BJ (cell line): ENCODE measurements at places on chromosomes 11 and 22.

GRCh38 chr22:31933406-31933805, 10.9 kb upstream of the YWHAH start:
- no peak for DNase-seq

DNA sequence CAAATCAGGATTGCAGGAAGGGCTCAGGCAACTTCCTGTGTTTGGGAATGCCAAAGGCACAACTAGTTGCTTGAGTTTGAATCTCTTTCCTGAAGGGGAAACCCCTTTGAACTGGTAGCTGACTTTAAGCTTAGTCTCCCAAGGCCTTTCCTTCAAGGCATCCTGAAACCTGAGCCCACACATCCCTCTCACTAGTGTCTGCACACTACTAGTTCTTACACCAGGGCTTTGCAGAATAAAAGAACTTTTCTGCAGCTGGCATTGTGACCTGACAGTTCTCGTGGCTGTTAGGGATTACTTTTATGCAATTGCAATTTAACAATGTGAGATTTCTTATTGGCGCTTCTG, 95.4 kb downstream of the EXT2 start:
- DNase-seq = no peak

GRCh38 chr11:8813658-8814057, 97.3 kb upstream of the AKIP1 start:
- DNase-seq = no peak

- no peak for DNase-seq
Observed at GRCh38 chr11:94171693-94172440, 43.2 kb downstream of the PANX1 start.

- DNase-seq = no peak
Observed at GRCh38 chr11:3143136-3143880, 21.8 kb downstream of the OSBPL5 start.

- no peak for DNase-seq
Observed at GRCh38 chr22:19822301-19823117, 32.2 kb downstream of the GNB1L start.

- no peak for DNase-seq
Observed at GRCh38 chr22:44608597-44609399, 93.2 kb upstream of the PRR5 start.

DNA sequence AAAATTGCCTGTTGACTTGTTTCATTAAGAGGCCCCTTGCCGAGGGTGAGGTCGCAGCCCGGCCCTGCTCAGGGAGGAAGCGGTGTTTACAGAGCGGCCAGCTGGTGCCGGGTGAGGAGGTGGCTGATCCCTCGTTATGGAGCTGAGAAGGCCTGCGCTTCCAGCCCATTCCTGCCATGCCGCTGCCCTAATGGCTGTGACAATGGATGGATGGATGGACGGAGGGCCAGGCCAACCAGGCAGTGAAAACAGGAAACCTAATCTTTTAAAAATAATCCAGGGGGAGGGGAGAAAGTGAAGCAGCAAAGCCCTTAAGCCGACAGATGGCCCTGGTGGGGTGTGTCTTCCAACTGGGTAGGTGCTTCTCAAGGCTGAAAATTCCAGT, 38.5 kb downstream of the BCR start:
- no peak for DNase-seq

- DNase-seq = no peak
Observed at GRCh38 chr11:69424748-69425147, 56.7 kb upstream of the LINC01488 start.

- DNase-seq = no peak
Observed at GRCh38 chr11:44177905-44178304, 82.4 kb downstream of the EXT2 start.

- DNase-seq = no peak
Observed at GRCh38 chr22:46598737-46599424, 21.3 kb upstream of the GRAMD4 start.

DNA sequence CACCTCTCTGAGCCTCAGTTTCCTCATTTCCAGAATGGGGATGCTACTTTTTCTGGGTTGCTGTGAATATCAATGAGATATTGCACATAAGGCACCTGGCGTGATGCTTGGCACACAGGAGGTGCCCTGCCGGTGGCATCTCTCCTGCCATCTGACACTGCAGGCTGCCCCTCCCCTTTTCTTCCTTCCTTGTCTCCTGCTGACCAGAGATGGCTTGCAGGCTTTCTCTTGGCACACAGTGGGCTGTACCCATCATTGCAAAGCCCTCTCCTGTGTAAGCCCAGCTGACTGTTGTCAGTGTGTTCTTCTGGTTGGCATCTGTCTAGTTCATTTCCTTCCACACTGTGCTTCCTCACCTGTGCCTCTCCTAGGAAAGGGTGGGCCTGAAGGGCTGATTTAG, 91.7 kb downstream of the MYO18B start:
- no peak for DNase-seq

GRCh38 chr11:34044664-34045485, 6.7 kb upstream of the CAPRIN1 start:
- DNase-seq = peak; percentile 44

DNA sequence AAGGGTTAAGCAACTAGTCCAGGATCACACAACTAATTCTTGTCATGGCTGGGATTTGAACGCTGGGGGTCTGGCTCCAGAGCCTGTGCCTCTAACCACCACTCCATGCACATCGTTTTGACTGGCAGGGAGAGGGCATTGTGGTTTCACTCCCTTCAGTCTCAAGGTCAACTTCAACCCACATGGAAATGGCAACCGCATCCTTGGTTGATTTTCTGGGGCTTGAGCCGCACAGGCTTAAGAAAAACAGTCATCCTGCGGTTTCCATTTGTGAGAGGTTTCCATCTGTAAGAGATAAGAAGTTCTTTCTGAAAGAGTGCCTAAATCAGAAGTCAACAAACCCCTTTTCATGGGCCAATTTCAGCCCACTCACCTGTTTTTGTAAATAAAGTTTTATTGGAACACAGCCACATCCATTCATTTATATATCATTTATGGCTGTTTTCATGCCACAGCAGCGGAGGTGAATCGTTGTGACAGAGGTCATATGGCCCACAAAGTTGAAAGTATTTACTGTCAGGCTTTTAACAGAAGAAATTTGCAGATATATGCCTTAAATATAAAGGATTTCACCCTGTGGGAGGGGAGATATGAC, 65.7 kb downstream of the SGSM1 start:
- no peak for DNase-seq

- no peak for DNase-seq
Observed at GRCh38 chr11:120977266-120978137, 46.4 kb upstream of the TBCEL start.

GRCh38 chr11:69918938-69919650, 99.9 kb upstream of the FGF3 start:
- no peak for DNase-seq

GRCh38 chr11:126229858-126230540, 18.4 kb downstream of the FAM118B start:
- DNase-seq = no peak

DNA sequence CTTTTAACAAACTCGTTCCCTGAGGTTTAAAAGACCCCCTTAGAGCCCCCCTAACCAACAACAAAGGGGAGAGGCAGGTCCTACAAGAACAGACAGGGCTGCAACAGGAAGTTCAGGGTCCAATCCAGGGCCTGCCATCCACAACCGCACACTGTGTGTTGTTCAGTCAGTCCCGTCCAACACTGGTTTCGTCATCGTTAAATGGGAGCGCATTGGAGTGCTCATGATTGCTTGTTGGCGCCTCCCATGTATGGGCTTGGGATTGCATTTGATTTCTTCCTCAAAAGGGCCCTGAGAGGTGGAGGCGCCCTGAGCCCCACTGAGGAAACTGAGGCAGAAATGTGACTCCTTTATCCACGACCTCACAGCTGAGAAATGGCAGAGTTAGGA, 174.1 kb downstream of the MN1 start:
- DNase-seq = no peak

DNA sequence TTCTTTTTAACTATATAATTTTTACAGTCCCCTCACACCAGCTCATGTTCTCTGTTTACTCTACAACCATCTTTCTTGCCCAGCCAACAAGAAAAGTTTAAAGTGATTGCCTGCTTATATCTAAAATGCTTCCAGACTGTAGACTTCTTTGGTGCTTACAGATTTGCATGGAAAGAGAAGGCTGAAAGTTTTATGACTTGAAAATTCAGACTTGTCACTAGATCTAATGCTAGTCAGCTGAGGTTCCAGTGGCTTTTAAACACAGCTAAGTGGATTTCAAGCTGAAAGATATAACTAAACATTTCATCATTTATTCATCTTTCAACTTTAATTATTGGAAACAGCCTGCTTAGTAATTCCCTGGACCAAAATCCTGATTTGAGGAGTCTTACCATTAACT, 178.4 kb downstream of the NAV2 start:
- peak; percentile 65 for DNase-seq

- no peak for DNase-seq
Observed at GRCh38 chr11:101436511-101437142, 147.2 kb downstream of the TRPC6 start.

GRCh38 chr11:129075757-129076156, 116.4 kb downstream of the ARHGAP32 start:
- no peak for DNase-seq

GRCh38 chr22:39300186-39300830, 19.1 kb downstream of the RPL3 start:
- no peak for DNase-seq

DNA sequence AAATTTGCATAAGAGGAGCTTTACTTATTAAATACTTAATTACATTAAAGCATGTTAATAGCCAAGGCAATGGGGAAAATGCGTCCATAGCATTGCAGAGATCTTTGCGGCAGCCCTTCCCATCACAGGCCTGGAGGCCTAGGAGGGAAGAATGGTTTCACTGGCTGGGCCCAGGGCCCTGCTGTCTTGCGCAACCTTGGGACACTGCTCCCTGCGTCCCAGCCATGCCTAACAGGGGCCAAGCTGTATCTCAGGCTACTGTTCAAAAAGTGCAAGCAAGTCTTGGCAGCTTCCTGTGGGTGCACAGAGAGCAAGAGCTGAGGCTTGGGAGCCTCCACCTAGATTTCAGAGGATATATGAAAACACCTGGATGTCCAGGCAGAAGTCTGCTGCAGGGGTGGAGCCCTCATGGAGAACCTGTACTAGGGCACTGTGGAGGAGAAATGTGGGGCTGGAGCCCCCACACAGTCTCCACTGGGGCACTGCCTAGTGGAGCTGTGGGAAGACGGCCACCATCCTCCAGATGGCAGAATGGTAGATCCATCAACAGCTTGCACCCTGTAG, 46.0 kb downstream of the THAP12 start:
- no peak for DNase-seq

- no peak for DNase-seq
Observed at GRCh38 chr11:118628432-118628831, 21.0 kb downstream of the PHLDB1 start.

GRCh38 chr11:111938687-111939160, 1.6 kb downstream of the DIXDC1 start:
- DNase-seq = no peak

- DNase-seq = no peak
Observed at GRCh38 chr11:6411594-6412031, 7.3 kb downstream of the APBB1 start.

- DNase-seq = no peak
Observed at GRCh38 chr11:48083421-48083820, 103.1 kb downstream of the PTPRJ start.

GRCh38 chr11:110355011-110355744, 58.8 kb upstream of the RDX start:
- DNase-seq = no peak

GRCh38 chr11:3861683-3862082, 6.2 kb downstream of the STIM1 start:
- no peak for DNase-seq

- no peak for DNase-seq
Observed at GRCh38 chr11:3970108-3970507, 114.6 kb downstream of the STIM1 start.

- no peak for DNase-seq
Observed at GRCh38 chr11:134727204-134727603, 315.2 kb upstream of the B3GAT1 start.

GRCh38 chr11:117366248-117366647, 38.6 kb downstream of the CEP164 start:
- DNase-seq = no peak

- DNase-seq = peak; percentile 9
Observed at GRCh38 chr11:44889266-44889665, 61.4 kb downstream of the TP53I11 start.

GRCh38 chr22:37068859-37069258, 17.3 kb downstream of the KCTD17 start:
- no peak for DNase-seq

- no peak for DNase-seq
Observed at GRCh38 chr11:10926801-10927211, 69.0 kb upstream of the ZBED5 start.

GRCh38 chr11:44793350-44794090, 66.8 kb downstream of the TSPAN18 start:
- no peak for DNase-seq

GRCh38 chr22:42039271-42039670, 31.3 kb downstream of the NAGA start:
- DNase-seq = no peak

DNA sequence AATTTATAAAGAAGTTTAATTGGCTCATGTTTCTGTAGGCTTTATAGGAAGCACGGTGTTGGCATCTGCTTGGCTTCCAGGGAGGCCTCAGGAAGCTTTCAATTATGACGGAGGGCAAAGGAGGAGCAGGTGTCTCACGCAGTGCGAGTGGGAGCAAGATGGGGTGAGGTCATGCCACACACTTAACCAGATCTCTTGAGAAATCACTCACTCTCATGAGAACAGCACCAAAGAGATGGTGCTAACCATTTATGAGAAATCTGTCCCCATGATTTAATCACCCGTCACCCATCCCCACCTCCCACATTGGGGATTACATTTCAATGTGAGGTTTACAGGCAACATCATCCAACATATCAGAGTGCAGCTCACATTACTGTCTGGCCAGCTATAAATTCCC, 103.5 kb downstream of the ARHGAP8 start:
- no peak for DNase-seq

- DNase-seq = peak; percentile 99
Observed at GRCh38 chr11:3723014-3723708, 52.0 kb upstream of the CHRNA10 start.

GRCh38 chr11:107824668-107825369, 33.8 kb downstream of the SLC35F2 start:
- no peak for DNase-seq

- DNase-seq = no peak
Observed at GRCh38 chr22:26949193-26949592, 291.8 kb downstream of the MIAT start.

GRCh38 chr11:95134491-95134890, 44.8 kb downstream of the ENDOD1 start:
- DNase-seq = peak; percentile 70

GRCh38 chr22:37282385-37282677, at the start of gene CYTH4:
TSS of gene CYTH4 (plus strand) at chr22:37282508. CDS start at chr22:37282570, 62 bp downstream.
- no peak for DNase-seq

DNA sequence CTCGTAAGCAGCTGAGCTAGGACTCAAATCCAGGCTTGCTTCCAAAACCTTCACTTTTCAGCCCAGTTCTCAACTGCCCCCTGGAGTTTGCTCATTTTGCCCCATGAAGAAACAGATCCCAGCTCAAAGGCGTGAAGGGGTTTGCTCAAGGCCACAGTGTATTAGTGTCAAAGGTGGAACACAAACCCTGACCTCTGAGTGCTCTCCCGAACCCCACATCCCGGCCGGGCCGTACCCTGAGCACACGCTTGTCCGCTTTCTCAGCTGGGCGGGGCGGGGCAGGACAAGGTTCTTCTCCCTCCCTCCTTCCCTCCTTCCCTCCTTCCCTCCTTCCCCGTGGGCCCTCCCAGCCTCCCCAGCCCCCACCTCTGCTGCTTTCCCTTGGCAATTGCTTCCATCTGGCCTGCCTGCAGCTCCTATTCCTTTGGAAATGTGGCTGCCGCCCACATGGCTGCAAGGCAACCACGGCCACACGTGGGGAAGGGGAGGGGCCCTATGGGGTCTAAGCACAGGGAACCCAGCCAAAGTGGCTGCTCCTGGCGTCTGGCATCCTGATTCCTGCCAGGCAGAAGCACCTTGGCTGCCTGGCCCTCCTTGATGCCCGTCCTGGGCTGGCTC, 4.1 kb downstream of the ST3GAL4 start:
- no peak for DNase-seq
